ENCODE measurements at places on chromosomes 2 and 18. TPM values are rescaled to one million over a fixed set of nuclear protein-coding genes. Genes with fewer than 3 reads are reported as not detected.
A peak's percentile ranks its signal among the peaks of the same experiment; 100 is the strongest.

CSRNP3 gene
- total RNA-seq, result 2.6 TPM

CKAP2L gene
- 0.08 TPM for total RNA-seq

RBM44 gene
- 0.13 TPM for total RNA-seq

DNA sequence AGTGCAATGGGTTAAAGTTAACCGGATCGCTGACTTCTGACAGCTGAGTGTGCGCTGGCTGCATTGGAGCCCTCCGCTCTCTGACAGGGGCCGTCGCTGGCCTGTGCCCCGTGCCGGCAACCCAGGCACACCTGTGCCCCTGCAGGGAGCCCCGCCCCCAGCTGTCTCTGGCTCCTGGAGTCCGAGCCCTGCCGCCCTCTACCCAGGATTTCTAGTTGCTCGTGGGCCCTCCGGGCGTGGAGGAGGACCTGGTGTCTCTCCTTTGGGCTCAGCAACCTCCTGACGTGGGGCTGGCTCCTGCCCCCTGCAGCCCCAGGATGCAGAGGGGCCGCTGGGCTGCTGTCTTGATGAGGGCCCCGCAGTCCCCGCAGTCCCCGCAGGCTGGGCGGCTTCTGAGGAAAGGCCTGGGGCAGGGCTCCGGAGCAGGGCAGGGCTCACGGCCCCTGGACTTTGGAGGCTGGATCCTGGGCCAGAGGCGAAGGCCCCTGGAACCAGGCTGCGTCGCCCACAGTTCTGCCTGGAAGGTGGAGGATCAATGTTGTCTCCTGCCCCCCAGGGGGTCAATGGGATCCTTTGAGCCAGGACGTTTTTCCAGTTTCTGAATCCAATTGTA is 172.8 kb downstream of the RNF144A start:
- DNase-seq, result no peak

DNA sequence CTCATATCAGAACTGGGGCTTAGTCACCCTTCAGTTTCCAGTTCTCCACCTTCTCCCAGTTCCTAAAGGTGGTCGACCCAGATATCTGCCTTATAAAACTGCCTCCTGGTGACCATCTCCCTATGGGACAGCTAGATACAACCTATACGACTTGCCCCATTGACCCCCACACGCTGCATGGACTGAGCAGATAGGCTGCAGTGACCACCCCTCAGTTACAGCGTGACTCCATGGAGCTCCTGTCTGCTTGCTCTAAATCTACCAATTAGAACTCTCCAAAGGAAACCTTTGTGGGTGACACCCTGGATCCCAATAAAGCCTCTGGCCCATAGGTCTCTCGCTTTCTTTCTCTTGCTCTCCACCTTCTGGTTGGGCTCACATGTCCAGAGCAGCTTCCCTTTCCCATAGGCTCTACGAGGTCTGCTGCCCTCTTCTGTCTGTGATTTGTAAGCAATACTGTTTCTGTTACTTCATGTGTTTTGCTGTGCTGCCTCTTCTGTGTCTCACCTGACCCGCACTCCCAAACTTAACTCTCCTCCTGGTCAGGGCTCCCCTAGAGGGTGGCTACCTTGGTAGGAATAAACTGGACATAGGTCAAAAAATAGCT is 971.3 kb upstream of the FAM98A start:
- DNase-seq, result no peak

DNA sequence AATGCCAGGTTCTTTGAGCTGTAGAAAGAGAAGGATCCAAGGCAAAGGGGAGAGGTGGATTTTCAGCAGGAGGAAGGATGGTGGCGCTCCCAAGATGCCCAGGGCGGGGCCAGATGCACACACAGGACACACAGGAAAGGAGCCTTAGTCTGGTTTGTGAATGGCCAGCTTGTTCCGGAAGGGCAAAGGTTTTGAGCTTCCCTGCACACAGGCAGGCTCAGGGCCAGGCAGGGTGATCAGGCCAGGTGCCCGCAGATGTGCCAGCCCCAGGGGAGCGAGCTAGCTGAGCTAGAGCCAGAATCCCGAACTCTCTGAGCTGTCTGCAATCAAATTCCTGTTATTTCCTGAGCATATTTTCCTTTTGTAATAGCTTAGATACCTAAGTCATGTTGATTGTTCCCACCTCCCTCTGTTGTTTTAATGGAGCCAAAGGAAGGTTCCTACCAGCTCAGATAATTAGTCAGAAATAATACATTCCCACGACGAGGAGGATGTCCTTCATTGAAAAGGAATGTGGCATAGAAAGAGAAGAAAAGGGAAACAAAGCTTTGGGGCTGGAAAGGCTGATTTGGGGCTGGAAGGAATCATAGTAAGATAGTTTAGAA is 13.7 kb upstream of the OTOF start:
- peak; percentile 88 for DNase-seq

DNA sequence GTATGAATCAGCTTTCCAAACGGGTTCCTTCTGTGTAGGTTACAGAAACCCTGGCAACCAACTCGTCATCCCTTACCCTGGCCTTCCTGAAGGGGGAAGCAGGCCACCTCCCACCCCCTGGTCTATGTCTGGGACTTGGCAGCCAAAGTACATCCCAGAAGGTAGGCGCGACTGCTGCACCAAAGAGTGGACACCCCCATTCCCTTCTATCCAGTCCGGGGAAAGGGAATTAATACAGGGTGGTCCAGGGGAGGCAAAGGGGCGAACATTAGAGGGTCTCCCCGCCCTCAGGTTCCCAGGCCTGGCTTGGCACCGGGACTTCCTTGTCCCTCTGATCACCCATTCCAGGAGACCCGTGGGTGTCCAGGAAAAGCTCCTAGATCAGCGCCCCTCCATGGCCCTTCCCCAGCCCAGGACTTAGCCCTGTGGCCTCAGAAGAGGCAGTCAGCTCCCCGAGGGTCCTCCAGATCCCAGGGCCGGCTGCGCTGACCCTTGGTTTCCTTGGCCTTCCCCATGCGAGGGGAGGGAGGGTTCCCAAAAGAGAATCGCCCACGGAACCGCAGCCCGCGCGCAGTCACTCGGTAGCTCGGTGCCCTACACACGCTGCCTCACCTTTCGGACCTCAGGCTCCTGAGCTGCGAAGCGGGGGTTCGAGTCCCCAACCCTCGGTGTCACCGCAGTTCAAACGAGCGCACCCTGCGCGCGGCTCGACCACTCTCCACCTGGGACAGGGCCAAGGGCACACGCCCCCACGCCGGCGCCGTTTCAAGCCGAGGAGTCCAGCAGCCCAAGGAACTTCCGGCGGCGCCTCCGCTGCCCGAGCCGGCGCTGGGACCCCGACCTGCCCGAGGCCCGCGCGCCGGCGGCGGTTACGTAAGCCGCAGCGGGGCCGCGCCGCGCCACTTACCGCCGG is at the start of gene PER2:
PER2 (minus strand) TSS at position 874 of the 913 bp plus-strand sequence. CDS start 10,674 bp downstream, outside the sequence.
- peak; percentile 66 for DNase-seq

DNA sequence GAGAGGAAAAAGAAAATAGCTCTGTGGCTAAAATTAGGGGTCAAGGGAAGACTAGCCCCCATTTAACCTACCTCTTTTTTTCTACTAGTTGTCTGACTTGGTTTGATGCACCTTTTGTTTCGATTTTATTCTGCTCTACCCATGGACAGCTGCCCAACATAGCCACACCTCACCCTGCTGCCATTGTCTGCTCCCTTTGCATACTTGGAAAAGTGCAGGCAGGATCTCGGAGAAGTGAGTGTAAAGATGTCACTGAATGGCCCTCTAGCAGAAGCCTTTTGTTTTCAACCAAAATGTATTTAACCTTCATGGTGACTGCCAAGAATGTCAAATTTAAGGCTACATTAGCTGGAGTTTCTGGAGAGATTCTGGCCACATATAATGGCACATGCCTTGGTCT is 62.9 kb downstream of the SETBP1 start:
- no peak for DNase-seq

- no peak for DNase-seq
Observed at GRCh38 chr2:199460846-199461710, 3.3 kb upstream of the SATB2 start.

DNA sequence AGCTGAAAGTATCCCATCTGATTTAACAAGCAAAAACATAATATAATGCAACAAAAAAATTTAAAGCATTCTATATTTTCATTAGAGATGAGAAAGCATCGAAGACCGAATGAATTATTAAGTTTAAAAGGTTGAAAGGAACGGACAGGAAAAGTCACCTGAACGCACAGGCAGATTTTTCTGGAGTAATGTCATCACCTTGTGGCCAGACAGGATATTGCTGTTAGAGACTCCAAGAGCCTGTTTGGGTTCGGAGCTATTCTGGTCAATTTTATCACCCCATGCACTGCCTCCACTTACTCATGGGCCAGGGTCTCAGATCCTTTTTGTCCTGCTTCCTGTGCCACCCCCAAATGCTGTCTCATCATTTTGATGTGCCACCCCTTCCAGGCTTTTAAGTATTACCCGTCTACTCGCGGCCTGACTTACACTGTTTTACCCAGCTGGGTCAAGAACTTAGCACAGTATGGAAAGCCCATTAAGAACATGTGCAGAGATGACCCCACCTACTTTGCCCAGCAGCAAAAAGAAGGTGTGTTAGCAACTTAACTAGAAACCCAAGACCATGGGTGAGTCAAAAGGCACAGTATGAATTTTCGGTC is 27.3 kb downstream of the GKN2 start:
- no peak for DNase-seq

GRCh38 chr2:65922794-65923193 is 490.4 kb upstream of the SPRED2 start:
- DNase-seq, result peak; percentile 57

DNA sequence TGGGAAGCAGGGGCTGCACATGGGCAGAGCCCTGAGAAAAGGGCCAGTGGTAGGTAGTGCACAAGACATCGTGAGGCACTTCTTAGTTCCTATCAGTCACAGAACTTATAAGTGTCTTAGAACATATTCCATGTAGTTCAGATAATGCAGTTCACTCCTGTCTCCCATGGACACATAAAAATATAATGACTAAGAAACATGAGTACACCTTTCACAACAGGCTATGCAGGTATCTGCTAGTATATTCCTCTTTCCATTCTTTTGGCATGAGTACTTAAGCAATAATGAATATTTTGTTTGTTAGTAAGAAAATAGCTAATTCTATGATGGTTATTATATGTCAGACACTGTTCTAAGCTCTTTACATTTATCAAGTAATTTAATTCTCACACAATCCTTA is 808.4 kb downstream of the BCL11A start:
- DNase-seq, result no peak

Measured in left lobe of liver (tissue), 2 donors.